ENCODE measurements at places on chromosomes 12 and 14.

GRCh38 chr12:57760347-57760982 lies 5.6 kb downstream of the MARCHF9 start:
- H3K36me3 ChIP-seq: no peaks in the 10 kb centered on the region
- peaks cover 1% of the 10 kb centered on the region for H3K4me1 ChIP-seq
- H3K4me3 ChIP-seq: no peak overlapping the region
- peaks cover 23% of the 10 kb centered on the region for H3K27me3 ChIP-seq
- no peak overlapping the region for H3K27ac ChIP-seq
- no peak for DNase-seq

GRCh38 chr12:112346194-112346593 lies 36.0 kb downstream of the HECTD4 start:
- no peak overlapping the region for H3K27ac ChIP-seq
- H3K4me3 ChIP-seq: no peak overlapping the region
- no peaks in the 10 kb centered on the region for H3K27me3 ChIP-seq

DNA sequence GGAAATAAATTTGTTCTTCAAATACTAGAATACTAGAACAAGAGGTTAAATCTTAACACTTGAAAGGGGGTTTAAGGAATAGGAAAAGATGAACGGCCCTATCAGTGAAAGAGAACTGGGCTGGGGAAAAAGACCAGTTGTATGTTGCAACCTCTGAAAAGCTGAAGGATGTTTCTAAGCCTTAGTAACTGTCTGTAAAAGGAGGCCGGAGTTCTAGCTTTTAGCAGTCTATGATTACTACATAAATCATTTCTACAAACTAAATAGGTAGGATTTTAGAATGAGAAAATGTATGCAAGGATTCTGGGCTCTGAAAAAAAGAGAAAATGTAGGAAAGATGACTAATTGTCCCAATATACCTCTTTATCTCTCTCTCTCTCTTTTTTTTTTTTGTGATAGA lies 4.9 kb downstream of the CERS5 start:
- H3K4me3 ChIP-seq: no peak overlapping the region
- no peaks in the 10 kb centered on the region for H3K4me1 ChIP-seq
- no peak for DNase-seq

GRCh38 chr14:105944632-105945610 lies 418.5 kb downstream of the TMEM121 start:
- no peaks in the 10 kb centered on the region for H3K4me1 ChIP-seq
- DNase-seq: no peak
- no peaks in the 10 kb centered on the region for H3K36me3 ChIP-seq

GRCh38 chr12:124698998-124699305 lies 131.5 kb upstream of the NCOR2 start:
- H3K27me3 ChIP-seq: no peaks in the 10 kb centered on the region
- DNase-seq: no peak
- no peak overlapping the region for H3K4me3 ChIP-seq

DNA sequence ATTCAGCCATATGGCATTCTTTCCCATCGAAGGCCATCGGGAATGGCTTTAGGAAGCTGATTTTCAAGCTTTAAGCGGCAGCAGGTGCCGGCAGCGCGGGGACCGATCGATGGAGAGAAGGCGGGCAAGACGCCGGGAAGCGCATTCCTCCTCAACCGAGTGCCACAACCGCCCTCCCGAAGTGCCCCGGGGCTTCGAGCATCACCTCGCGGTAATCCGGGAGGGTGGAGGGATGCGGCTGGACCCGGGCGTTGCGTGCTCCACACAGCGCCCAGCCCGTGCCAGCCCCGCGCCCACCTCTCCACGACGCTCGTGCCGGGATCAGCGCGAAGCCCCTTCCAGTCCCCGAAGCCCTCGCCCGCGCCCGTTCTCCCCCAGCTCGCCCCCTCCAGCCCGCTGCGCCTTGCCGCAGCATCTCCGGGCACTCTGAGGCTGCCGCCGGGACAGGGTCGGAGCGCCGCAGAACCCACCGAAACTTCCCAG lies 3.2 kb downstream of the USP44 start:
- H3K27me3 ChIP-seq: no peaks in the 10 kb centered on the region
- DNase-seq: no peak
- H3K27ac ChIP-seq: no peak overlapping the region
- peaks cover 3% of the 10 kb centered on the region for H3K4me1 ChIP-seq

GRCh38 chr12:105212438-105212837 lies 23.5 kb downstream of the APPL2 start:
- H3K4me3 ChIP-seq: no peak overlapping the region
- no peak for DNase-seq
- H3K4me1 ChIP-seq: no peaks in the 10 kb centered on the region
- H3K27ac ChIP-seq: no peak overlapping the region
- no peaks in the 10 kb centered on the region for H3K27me3 ChIP-seq
- no peaks in the 10 kb centered on the region for H3K36me3 ChIP-seq

DNA sequence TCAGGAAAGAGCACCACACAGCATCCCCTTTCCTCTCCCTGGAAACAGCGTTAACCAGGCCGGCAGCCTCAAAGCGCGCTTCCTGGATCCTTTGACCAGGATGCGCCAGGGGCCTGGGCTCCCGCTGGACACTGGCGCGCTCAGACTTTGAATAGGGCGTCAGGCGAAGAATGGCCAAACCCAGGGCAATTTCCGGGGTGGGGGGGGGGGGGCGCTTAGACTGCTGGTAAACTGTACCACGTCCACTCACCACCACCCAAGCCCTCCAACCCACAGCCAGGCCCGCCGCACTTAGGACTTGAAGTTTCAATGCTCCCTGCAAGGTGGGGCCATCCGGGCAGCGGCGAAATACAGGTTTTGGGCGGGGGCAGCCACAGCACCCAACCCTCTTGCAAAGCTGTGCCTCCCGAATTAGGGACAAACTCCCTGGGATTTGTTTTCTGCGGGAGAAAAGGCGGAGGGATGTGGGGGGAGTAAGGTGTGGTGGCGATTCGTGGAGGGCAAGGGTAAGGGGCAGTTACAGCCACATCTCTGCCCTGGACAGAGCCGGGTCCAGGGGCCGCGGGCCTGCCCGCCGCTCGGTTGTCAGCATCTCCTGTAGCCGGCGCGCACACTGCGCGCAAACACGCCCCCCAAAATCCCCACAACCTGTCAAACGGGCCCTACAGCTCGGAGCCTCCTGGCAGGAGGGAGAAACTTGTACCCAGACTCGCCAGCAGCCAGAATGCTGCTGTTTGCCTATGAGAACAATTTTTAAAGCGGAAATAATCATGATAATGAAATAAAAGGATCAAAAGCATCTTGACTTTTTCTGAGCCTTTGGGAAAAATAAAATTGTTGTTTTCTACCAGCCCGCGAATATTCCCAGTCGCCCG lies 958 bp downstream of the RTN1 start:
- H3K27ac ChIP-seq: no peak overlapping the region
- peaks cover 2% of the 10 kb centered on the region for H3K4me1 ChIP-seq
- H3K36me3 ChIP-seq: no peaks in the 10 kb centered on the region
- DNase-seq: no peak
- H3K27me3 ChIP-seq: peaks cover 15% of the 10 kb centered on the region

DNA sequence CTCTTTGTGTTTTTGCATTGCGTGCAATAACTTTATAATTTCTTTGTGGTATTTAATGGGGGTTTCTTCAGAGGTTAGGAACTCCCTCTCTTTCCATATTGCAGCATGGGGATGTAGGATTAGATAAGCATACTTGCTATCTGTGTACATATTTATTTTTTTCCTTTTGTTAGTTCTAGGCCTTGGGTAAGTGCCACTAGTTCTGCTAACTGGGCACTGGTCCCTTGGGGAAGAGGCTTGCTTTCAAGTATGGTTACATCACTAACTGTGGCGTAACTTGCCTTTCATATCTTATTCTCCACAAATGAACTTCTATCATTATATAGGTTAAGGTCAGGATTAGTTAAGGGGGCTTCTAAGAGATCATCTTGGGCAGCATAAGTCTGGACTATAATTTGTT lies 31.5 kb upstream of the SLCO1B3 start:
- H3K27me3 ChIP-seq: no peaks in the 10 kb centered on the region
- no peaks in the 10 kb centered on the region for H3K36me3 ChIP-seq
- H3K27ac ChIP-seq: no peak overlapping the region
- no peak for DNase-seq

GRCh38 chr12:2999265-2999841 lies 40.2 kb downstream of the TEAD4 start:
- H3K4me3 ChIP-seq: no peak overlapping the region
- H3K27ac ChIP-seq: no peak overlapping the region
- H3K36me3 ChIP-seq: peaks cover 16% of the 10 kb centered on the region
- H3K4me1 ChIP-seq: peaks cover 16% of the 10 kb centered on the region

DNA sequence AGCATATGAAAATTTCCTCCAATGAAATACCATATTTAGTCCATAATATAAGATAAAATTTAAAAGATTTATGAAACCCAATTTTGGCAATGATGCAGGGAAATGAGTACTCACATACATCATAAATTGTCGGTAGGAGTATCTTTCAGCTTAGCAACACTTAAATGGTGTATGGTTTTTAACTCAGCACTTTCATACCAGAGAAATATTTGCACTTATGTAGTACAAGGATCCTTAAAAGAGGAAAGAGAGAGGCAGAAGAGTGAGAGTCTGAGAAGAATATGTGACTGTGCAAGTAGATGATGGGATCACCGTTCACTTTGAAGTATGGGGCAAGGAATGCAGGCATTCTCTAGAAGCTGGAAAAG lies 379.3 kb upstream of the DCN start:
- no peaks in the 10 kb centered on the region for H3K27me3 ChIP-seq
- no peaks in the 10 kb centered on the region for H3K36me3 ChIP-seq
- H3K27ac ChIP-seq: no peak overlapping the region
- H3K4me3 ChIP-seq: no peak overlapping the region

DNA sequence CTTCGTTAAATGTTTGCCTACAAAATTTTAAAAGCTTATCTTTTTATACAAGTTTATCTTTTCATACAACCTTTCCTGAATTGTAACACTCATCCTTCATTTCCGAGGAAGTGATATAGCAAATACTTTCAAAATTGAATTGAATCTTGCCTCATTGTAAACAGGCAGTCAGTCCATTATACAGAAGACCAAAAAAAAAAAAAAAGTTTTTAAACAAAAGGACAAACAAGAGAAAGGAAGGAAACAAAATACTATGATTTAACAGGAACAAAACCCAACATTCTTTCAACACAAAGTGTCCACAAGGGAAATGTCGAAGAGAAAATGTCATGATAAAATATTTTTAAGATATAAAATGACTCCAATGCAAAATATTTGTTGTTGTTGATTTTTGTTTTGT lies 8.5 kb downstream of the ATF7 start:
- H3K4me1 ChIP-seq: no peaks in the 10 kb centered on the region
- H3K36me3 ChIP-seq: no peaks in the 10 kb centered on the region
- H3K27me3 ChIP-seq: no peaks in the 10 kb centered on the region
- H3K27ac ChIP-seq: no peak overlapping the region

GRCh38 chr12:86627001-86627400 lies 370.8 kb upstream of the MGAT4C start:
- no peak overlapping the region for H3K27ac ChIP-seq
- no peak overlapping the region for H3K4me3 ChIP-seq
- no peaks in the 10 kb centered on the region for H3K4me1 ChIP-seq
- DNase-seq: no peak

DNA sequence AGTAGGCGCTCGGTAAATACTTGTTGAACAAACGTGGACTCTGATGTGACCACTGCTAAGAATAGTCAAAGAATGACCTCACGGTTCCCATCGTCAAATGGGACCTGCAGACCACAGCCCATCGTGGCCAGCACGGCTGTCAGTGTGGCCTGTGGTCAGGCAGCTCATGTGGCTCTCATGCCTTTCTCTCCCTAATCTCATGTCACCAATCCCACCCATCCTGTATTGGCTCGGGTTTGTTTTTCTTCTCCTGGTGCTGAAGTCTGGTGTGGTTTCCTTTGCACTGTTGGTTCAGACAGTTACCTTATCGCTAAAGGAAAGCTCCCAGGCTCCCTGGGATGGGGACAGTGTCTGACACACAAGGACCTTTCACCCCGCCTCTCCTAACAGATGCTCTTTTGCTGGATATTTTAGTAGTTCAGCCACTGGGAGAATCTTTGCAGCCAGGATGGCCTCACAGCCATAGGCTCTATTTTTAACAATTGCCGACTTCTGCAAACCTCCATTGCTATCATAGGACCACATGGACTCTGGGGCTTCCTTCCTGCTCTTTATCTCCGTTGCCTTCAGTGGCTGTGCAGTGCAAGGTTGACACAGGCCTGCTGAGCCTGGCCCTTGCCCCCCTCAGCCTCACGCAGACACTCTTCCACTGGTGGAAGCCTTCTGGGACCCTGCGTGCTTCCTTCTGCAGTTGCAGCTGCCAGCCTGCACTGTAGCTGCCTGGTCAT lies 293.1 kb upstream of the FKBP4 start:
- no peaks in the 10 kb centered on the region for H3K36me3 ChIP-seq
- H3K27me3 ChIP-seq: no peaks in the 10 kb centered on the region
- H3K27ac ChIP-seq: no peak overlapping the region
- DNase-seq: no peak
- no peak overlapping the region for H3K4me3 ChIP-seq
- no peaks in the 10 kb centered on the region for H3K4me1 ChIP-seq

- no peak overlapping the region for H3K27ac ChIP-seq
- 0 out of 2 replicates have a peak, but pooled peaks cover 2% of the 10 kb centered on the region for H3K4me1 ChIP-seq
- no peaks in the 10 kb centered on the region for H3K27me3 ChIP-seq
- no peaks in the 10 kb centered on the region for H3K36me3 ChIP-seq
- no peak for DNase-seq
- H3K4me3 ChIP-seq: no peak overlapping the region
Observed at GRCh38 chr12:78210894-78211302, 380.2 kb downstream of the NAV3 start.

GRCh38 chr14:50082784-50083466 lies 33.4 kb downstream of the VCPKMT start:
- no peaks in the 10 kb centered on the region for H3K4me1 ChIP-seq
- H3K36me3 ChIP-seq: no peaks in the 10 kb centered on the region
- H3K27me3 ChIP-seq: no peaks in the 10 kb centered on the region
- H3K27ac ChIP-seq: no peak overlapping the region

GRCh38 chr12:85279449-85280164 lies 413 bp upstream of the ALX1 start:
- H3K27me3 ChIP-seq: peaks cover 36% of the 10 kb centered on the region
- peak overlapping the region; percentile 64 for H3K4me3 ChIP-seq
- H3K27ac ChIP-seq: no peak overlapping the region
- H3K36me3 ChIP-seq: no peaks in the 10 kb centered on the region
- DNase-seq: no peak

GRCh38 chr12:17609153-17609552 lies 480.8 kb downstream of the RERGL start:
- no peak overlapping the region for H3K27ac ChIP-seq
- H3K4me1 ChIP-seq: 0 out of 2 replicates have a peak, but pooled peaks cover 1% of the 10 kb centered on the region
- no peaks in the 10 kb centered on the region for H3K27me3 ChIP-seq
- H3K4me3 ChIP-seq: no peak overlapping the region
- no peaks in the 10 kb centered on the region for H3K36me3 ChIP-seq
- no peak for DNase-seq

Measured in iPS DF 6.9 (cell line).